Activated T-helper 1 cell treated with Interleukin-2 at 50 U/mL for 16 hours (primary cell): ENCODE measurements at places on chromosomes 1 and 21.

DNA sequence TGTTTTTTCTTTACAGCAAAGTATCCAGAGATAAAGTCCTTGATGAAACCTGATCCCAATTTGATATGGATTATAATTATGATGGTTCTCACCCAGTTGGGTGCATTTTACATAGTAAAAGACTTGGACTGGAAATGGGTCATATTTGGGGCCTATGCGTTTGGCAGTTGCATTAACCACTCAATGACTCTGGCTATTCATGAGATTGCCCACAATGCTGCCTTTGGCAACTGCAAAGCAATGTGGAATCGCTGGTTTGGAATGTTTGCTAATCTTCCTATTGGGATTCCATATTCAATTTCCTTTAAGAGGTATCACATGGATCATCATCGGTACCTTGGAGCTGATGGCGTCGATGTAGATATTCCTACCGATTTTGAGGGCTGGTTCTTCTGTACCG is 6.5 kb downstream of the DEGS1 start:
- no peak for DNase-seq

- no peak for DNase-seq
Observed at GRCh38 chr1:103948526-103948925, 198.8 kb downstream of the AMY1C start.

GRCh38 chr1:43068911-43069310 is 103.2 kb downstream of the EBNA1BP2 start:
- no peak for DNase-seq

GRCh38 chr1:201533836-201534235 is 5.1 kb upstream of the NAV1 start:
- DNase-seq: no peak

GRCh38 chr1:164440232-164440631 is 118.8 kb upstream of the PBX1 start:
- DNase-seq: no peak

DNA sequence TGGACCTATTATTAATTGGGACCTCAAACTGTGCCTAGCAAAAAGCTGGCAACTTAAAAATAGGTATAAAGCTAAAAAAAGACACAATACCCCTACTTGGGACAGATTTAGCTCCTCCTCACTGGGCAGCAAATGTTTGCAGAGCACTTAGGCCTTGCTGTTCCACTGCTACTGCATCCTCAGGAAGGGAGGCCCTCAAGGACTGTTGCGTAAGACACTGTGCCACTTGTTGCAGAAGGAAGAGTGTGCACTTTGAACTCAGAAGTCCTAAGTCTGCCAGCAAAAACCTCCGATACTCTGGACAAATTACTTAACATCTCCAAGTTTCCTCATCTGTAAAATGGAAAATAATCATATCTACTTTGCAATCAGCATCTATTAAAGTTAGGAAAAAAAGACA is 322.9 kb downstream of the BARHL2 start:
- no peak for DNase-seq

GRCh38 chr1:212212906-212213305 is 72.3 kb upstream of the PPP2R5A start:
- DNase-seq: no peak

- DNase-seq: no peak
Observed at GRCh38 chr21:38229260-38229877, 27.4 kb upstream of the KCNJ15 start.

- no peak for DNase-seq
Observed at GRCh38 chr1:32944180-32944579, 20.4 kb downstream of the RNF19B start.

- no peak for DNase-seq
Observed at GRCh38 chr1:100921110-100921706, 25.3 kb downstream of the SLC30A7 start.

- no peak for DNase-seq
Observed at GRCh38 chr1:8154621-8155052, 128.5 kb upstream of the ERRFI1 start.

DNA sequence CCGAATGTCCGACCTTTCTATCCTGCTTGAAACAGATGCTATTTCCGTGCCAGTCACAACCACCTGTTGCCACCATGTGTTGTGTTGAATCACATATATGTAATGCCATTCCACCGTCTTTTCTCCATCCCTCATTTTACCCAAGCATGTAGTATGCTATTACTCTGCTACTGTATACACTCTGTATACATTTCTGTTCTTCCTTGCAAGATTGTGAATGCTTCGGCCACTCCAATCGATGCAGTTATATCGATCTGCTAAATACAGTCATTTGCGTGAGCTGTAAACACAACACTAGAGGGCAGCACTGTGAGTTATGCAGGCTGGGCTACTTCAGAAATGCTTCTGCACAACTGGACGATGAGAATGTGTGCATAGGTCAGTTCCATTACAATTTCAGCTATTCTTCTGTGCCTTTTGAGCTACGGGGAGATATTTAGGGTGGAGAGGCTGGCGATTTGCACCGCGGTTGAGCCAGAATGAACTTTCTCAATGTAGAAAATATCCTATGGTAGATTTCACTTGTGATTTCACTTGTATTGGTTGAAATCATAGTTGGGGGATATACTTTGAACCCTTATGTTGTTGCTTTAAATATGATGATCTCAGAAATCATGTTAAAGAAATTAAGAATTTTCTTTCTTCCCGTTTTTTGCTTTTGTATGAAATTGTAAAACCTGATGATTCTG is 289.8 kb downstream of the NTNG1 start:
- no peak for DNase-seq

- no peak for DNase-seq
Observed at GRCh38 chr1:213817156-213817555, 170.6 kb upstream of the PROX1 start.

DNA sequence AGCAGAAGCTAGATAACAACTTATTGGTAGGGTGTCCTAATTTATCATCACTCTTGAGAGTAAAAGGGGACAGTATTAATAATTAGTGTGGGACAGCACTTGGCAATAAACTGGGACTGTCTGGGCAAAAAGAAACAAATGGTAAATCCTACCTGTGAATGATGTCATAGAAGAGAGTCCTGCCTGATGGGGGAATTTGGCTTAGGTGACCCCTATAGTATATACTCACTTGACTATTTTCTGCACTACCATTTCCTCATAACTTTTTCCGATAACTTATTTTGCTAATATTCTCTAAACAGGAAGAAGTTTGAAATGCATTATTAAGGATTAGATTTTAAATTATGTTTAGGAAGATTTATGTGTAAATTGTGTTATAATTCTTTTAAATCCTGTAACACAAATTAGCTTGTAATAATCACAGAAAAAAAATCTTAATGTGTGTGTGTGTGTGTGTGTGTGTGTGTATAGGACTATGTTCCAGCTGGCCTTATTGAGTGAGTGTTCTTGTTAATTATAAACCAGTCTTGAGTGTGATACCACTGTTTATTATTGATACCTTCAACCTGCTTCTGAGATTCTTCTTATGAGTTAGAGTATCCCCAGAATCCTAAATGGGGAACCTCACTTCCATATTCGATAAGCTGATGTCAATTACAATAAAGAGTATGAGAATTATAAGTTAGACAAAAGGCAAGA is 144.2 kb upstream of the C1orf105 start:
- DNase-seq: no peak

DNA sequence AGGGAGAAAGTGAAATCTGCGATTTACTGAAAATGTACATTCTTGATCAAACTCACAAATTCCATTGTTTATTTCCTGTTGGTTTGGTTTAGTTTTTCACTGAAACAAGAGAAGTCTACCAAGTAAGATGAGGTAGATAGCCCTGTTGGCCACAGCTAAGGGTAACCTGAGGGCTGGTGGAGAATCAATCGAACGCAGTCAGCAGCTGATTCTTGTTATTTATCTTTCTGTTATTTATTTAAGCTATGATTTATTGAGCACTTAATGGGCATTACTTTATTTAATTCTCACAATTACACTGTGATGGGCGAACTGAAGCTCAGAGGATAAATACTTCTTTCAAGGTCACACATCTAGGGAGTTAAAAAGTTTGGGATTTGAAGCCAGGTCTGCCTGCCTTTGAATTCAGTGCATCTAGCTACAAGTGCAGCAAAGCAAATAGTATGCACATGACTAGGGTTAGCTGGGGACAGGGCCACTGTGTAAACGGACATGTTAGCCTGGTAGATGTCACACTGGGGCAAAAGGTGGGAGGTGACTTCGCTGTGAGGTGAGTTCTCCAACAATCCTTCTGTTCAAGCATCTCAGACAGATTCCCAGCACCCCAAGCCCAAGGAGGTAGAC is 106.5 kb upstream of the GADD45A start:
- no peak for DNase-seq

- no peak for DNase-seq
Observed at GRCh38 chr1:41418857-41419583, 57.8 kb downstream of the FOXO6 start.

- DNase-seq: no peak
Observed at GRCh38 chr1:228736844-228737445, 1.7 kb downstream of the RHOU start.

DNA sequence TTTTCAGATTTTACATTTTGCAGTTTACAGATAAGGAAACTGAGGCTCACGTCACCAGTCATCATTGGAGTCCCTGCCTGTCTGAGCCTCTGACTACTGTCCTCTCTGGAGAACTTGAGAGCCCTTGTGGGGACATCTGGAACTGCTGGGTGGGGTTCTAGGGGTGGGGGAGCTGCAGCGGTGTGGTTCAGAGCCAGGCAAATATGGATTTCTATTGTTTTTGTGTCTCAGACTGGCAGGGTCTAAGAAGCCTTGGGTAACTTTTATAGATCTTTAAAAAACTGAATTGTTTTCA is 46.9 kb downstream of the IER5 start:
- no peak for DNase-seq

DNA sequence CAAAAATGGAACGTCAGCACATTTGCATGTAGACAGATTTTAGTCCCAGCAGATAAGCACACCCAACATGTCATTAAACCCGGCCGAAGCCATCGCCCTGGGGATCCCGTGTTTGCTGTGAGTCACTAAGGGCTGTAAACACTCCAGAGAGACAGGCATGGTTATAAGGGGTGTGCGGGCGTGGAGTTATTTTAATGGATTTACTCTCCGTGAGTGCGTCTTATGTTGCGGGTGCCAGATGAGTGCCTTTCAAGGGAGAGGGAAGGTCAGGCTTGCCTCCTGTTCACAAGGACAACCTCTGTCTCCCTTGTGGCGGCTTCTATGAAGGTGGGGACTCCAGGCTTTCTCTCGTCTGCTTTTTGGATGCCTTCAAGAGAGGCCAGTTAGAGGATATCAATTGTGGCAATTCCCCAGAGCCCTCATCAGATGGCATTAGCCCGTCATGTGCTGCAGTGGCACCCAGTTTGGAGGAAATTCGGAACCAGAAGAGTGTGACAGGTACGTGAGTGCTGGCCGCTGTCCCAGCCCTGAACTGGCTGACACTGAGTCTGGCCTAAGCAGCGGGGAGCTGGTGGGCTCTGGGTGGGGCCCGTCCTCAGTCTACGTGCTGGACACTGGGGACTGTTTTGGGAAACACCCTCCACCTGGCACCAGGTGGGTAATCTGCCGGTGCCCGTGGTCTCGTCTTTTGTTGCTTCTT is 223.8 kb upstream of the TMEM51 start:
- no peak for DNase-seq

GRCh38 chr1:191284175-191284574 is 806.5 kb upstream of the BRINP3 start:
- no peak for DNase-seq

DNA sequence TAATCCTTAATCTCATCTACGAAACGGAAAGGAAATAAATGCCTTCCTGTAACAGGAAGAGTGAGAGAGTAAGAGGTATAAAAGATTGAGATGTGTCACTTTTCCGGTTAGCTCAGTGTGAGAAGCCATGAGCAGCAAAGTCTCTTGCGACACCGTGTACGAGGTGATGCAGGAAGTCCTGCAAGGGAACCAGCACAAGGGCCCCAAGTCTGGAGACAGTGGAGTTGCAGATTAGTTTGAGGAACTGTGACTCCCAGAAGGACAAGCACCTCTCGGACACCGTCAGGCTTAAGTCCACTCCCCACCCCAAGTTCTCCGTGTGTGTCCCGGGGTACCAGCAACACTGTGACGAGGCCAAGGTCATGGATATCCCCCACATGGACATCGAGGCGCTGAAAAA is 592.3 kb upstream of the ADGRL2 start:
- no peak for DNase-seq

- no peak for DNase-seq
Observed at GRCh38 chr1:19448491-19449439, 36.6 kb downstream of the CAPZB start.

- no peak for DNase-seq
Observed at GRCh38 chr1:65206836-65207235, 58.8 kb downstream of the AK4 start.

DNA sequence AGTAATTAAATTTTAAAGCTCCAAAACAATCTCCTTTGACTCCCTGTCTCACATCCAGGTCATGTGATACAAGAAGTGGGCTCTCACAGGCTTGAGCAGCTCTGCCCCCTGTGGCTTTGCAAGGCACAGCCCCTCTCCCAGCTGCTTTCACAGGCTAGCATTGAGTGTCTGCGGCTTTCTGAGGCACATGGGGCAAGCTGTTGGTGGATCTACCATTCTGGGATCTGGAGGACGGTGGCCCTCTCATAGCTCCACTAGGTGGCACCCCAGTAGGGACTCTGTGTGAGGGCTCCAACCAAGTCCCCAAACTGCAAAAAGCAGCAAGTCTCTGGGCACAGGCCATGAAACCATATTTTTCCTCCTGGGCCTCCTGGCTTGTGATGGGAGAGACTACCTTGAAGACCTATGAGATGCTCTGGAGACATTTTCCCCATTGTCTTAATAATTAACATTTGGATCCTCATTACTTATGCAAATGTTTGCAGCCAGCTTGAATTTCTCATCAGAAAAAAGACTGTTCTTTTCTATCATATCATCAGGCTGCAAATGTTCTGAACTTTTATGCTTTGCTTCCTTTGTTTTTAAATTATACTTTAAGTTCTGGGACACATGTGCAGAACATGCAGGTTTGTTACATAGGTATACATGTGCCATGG is 554.1 kb upstream of the OLFM3 start:
- no peak for DNase-seq

GRCh38 chr1:103447471-103447870 is 78.0 kb upstream of the RNPC3 start:
- DNase-seq: no peak

DNA sequence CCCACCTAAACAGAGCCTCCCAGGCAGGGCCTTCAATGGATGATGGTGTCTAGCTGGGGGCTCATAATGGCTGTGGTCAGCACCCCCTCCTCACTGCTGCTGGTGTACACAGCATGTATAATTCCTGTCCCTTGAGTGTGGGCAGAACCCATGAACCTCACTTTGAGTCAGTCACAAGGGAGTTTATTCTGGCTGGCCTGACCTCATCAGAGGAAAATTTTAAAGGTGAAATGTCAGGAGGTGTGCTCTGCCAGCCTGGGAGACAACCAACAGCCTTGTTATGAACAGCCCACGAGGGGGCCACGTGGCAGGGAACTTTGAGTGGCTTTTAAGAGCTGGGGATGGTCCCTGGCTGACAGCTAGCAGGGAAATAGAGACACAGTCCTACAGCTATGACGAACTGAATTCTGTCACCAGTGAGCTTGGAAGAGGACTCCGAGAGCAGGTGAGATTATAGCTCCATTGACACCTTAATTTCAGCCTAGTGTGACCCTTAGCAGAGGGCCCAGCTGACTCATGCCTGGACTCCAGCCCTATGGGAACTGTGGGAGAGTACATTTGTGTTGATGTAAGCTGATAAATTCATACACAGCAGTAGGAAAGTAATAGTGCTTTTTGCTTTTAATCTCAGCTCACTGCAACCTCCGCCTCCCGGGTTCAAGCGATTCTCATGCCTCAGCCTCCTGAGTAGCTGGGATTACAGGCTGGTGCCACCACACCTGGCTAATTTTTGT is 73.5 kb upstream of the RUNX3 start:
- no peak for DNase-seq
